ENCODE measurements at places on chromosomes 2 and 18.

DNA sequence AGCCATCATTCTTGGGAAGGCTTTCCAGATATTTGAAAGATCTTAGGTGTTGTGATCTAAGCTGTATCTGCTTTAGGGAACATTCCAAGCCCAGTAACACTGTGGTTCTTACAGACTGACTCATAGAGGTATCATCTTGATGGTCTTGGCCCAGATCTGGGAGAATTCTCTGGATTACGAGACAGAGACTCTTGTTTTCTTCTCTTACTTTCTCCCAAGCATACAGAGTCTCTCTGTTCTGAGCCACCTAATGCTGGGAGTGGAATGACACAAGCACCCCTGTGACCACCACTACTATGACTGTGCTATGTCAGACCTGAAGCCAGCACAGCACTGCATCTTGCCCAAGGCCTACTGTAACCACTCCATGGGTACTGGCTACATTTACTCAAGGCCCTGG, 81.0 kb upstream of the EPAS1 start:
- no peak for DNase-seq

- DNase-seq = no peak
Measured at GRCh38 chr2:15377202-15377601, 183.9 kb downstream of the NBAS start.

GRCh38 chr2:235545339-235546150, 51.7 kb downstream of the AGAP1 start:
- DNase-seq = no peak

DNA sequence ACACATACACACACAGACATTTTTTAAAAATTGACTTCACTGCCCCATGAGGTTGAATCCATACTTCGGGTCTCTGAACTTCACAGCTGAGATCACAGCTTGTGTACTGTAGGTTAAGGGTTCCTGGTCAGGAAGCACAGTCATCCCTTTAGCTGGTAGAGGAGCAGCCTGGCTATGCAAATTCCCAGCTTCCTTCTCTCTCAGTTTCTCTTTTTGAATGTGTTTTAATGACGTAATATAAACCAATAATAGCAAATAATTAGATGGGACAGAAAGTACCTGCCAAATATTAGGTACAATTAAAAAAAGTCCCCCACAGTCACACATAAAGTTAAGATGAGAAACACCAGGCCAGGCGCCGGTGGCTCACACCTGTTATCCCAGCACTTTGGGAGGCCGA, 178.7 kb downstream of the ZNF385B start:
- DNase-seq = no peak

- no peak for DNase-seq
Measured at GRCh38 chr2:190908532-190908931, 27.9 kb downstream of the GLS start.

- no peak for DNase-seq
Measured at GRCh38 chr18:34985963-34986362, 55.2 kb upstream of the MAPRE2 start.

GRCh38 chr2:96218508-96219131, 10.0 kb upstream of the STARD7 start:
- DNase-seq = no peak

DNA sequence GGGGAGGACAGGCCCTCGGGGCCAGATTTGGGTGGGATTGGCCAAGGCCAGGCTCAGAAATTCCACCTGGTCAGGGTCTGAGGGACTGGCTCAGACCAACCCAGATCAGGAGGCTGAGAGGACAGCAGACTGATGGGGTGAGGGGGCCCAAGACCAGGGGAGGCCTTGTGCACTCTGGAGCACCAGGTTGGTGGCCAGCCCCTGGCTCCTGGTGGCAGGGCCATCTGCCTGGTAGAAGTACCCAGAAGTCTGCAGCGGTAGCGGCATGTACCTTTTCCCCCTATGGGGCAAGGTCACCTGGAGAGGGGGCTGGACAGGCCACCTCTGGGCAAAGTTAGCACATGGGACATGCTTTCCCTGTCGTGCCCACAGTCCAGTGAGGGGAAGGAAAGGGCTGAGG, 21.2 kb upstream of the ODC1 start:
- DNase-seq = no peak

GRCh38 chr2:54568876-54569321, 112.8 kb downstream of the SPTBN1 start:
- peak; percentile 43 for DNase-seq

- DNase-seq = no peak
Measured at GRCh38 chr18:79905389-79905911, 46.0 kb downstream of the SLC66A2 start.

DNA sequence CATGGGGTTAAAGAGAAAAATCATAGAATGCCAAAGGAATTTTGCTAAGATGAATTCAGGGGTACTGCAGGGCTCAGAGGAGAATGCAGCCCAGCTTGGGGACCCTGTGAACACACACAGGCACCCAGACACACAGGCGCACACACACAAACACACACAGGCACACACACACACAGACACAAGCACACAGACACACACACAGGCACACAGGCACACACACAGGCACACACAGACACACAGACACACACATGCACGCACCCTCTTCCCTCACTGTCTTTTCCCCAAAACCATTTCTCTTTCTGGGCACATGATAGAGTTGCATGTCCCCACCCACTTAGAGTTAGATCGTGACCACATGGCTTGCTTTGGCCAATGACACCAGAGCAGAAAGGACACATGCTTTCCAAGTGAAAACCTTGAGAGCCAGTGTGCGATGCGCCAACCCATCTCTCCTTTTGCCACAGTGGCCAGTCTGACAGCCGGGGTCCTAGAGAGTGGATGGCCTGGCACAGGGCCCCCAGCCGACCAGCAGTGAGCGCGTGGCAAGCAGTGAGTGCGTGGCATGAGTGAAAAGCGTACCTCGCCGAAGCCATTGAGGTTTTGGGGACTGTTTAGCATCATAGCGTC, 163.3 kb downstream of the KLHL29 start:
- no peak for DNase-seq

GRCh38 chr2:101337877-101338276, 29.4 kb upstream of the RNF149 start:
- no peak for DNase-seq

DNA sequence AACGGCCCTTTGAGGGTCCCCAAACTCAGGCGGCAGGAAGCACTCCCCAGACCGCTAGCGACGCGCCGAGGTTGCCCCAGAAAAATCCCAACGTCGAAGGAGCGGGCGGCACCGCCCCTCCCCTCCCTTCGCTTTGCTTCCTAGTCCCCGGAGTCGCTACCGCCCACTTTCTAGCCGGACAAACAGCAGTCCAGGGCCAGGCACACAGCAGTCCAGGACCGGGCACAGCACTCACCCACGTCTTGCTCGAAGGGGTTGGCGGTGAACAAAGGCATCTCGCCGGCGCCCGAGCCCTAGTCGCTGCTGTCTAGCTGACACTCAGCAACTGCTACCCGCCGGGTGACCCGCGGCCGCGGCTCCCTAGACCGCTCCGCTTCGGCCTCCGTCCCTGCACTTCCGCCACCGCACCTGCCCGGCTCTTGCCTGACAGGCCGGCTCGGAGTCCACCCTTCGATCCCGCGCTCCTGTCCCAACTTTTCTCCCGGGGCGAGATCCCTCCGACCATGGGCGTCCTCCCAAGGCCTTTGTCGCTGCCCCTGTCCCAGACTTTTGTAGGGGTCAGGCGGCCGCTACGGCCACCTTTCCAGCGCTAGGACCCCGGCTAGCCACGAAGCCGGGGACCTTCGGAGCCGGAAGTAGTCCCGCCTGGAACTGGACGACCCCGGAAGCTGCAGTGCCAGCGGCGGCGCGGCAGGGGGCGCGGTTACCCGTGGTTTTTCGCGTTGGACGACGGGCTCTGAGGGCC, at the start of gene STAM2:
Gene STAM2, minus strand, starts transcription at position 396 of the 745 bp plus-strand sequence. Its CDS starts 121 bp downstream, at position 275.
- peak; percentile 91 for DNase-seq

DNA sequence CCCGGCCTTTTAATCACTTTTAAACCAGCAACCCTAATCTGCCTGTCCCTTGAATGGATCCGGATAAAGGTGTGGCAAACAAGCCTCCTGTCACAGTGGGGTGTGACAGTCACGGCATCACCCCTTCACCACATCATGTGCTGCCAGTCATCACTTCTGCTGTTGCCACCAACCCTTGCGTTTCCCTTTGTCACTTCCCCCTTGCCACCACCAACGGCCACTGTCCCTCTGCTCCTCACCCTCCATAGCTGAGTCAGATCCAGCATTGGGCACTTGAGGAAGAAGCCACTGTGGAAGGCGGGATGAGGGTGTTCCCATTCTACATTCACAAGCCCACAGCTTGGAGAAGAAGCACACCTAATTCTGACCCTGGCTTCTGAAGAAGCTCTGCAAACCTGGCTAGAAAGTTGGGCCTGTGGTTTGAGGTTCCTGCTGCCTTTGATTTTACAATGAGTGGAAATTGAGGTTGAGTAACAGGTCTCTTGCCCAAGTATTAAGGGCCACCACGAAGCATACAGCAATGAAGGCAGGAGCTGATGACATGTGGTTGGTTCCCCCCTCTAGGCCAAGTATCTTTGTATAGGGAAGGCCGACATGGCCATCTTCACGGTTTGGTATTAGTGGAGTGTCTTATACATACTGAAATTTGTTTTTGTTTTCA, 22.9 kb upstream of the DARS1 start:
- no peak for DNase-seq

GRCh38 chr2:182144776-182145165, 159.1 kb downstream of the PPP1R1C start:
- no peak for DNase-seq

- no peak for DNase-seq
Measured at GRCh38 chr2:78353168-78353567, 672.3 kb upstream of the REG3G start.

DNA sequence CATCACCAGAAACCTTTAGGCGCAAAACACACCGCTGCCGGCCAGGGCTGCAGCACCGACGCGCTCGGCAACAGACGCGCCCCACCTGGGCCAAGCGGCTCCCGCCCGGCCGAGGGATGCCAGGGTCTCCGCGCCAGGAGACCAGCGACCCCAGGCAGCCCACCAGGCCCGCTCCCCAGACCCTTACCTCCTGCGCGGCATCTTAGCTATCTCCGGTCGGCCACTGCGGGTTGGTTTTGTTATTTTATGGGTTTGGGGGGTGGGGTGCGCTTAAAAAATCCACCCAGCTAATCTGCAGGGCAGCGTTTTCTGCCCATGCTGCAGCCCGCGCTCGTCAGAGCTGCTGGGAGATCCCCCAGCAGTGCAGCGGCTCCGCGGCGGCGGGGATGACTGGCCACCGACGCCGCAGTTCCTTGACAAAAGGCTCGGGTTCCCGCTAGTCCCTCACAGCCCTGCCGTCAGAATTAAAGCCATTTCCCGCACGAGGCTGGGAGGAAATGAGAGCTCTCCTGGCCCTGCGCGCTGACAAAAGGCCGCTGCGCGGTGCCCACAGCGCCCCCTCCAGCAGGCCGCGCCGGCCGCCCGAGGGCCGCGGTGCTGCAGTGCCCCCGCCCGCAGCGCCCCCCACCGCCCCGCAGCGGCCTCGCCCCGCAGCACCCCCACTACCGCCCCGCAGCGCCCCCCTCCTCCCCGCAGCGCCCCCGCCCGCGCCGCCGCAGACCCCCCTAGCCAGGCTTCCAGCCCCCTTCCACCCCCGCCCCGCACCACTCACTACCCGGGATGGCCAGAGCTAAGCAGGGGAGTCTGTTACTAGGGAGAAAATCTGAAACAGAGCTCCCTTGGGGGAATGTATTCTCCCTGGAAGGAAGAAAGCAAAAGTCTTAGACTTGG, at the start of gene ADD2:
Gene ADD2, minus strand, starts transcription at position 502 of the 891 bp plus-strand sequence. CDS start 61,792 bp downstream, outside the sequence.
- no peak for DNase-seq

GRCh38 chr2:3594493-3595281, at the start of gene COLEC11:
Gene COLEC11 (plus strand): TSS chr2:3595112. CDS start chr2:3604341, 9,229 bp downstream.
- DNase-seq = no peak

- no peak for DNase-seq
Measured at GRCh38 chr18:50119296-50119695, 75.7 kb downstream of the MYO5B start.

DNA sequence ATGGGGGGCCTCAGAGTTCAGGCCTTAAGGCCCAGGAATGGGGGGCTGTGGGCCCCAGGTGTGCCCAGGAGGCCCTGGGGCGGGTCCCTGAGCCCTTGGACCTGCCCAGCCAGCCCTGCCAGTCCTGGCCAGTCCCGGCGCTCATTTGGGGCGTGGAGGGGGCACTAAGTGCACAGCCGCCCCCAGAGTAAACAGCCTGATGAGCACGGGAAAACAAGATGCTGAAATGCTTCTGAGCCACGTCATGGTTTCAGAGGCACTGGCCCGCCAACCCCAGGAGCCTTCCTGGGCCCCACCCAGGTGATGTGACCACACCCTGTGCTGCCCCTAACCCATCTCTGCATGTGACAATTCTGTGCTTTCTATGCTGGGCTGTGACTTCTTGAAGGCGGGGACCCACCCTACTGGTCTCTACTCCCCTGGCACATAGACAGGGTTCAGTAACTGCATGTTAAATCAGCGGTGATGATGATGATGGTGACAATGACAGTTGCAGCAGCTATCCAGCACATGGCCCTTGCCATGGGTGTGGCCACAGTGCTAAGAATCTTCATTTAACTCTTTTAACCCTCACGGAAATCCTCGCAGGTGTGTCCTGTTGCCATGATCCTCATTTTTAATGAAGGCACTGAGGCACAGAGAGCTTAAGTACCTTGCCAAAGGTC, 28.1 kb upstream of the ASPRV1 start:
- DNase-seq = no peak

DNA sequence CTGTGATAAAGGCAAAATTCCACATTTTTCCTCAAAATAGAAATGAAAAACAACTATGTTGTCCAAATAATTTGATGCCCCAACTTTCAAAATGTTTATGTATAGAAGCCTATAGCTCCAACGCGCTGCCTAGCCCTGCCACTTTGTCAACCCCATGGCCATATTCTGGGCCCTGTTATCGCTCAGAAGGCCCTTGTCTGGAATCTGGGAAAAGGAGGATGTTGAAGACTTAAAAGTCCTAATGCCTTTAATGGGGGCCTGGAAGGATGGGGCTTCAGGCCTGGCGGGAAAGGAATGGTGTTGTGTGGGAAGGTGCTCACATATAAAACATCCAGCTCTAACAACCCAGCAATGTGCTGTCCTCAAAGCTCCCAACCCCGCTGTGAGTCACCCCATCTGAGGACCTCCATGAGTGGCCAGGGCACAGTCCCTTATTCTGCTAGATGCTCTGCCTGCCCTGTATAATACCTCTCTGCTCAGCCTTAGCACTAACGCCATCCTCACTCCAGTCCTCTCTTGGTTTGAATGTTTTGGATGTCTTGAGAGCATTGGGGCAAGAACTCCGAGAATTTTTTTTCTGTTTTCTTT, 86.0 kb downstream of the ACSL3 start:
- no peak for DNase-seq

DNA sequence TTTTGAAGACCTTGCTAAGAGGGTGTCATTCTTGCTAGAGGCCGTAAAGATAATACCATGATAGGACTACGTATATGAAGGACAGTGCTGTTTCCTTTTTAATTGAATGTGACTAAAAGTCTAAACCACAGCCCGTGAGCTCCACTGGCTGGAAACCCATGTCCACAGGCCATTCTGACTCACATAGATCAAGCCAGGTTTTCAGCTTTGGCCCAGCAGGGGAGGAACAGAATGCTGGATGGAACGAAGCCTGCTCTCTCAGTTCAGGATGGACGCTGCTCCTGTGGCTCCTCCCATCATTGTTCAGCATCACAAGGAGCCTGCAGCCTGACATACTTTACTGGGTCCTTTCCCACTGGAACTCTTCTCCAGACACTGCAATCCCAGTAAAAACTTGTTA, 47.6 kb downstream of the ALPK2 start:
- no peak for DNase-seq
